ENCODE measurements at places on chromosomes 16 and 17. TPM values are rescaled to one million over a fixed set of nuclear protein-coding genes. Genes with fewer than 3 reads are reported as not detected.

Gene AANAT
- total RNA-seq = not detected

Gene CCDC144A
- total RNA-seq = 9.1 TPM

Gene SUPT4H1
- total RNA-seq = 36.5 TPM

Gene EVPLL
- total RNA-seq = not detected

Gene NGFR
- total RNA-seq = 0.12 TPM

Gene CALB2
- total RNA-seq = 0.50 TPM

Gene MYO1D
- total RNA-seq = 35.2 TPM

Gene FBXL20
- 21.4 TPM for total RNA-seq

Gene RFNG
- total RNA-seq = 50.9 TPM

Gene CHMP6
- 13.0 TPM for total RNA-seq
